ENCODE measurements at places on chromosomes 6 and 20. TPM values are rescaled to one million over a fixed set of nuclear protein-coding genes. Genes with fewer than 3 reads are reported as not detected.

- peak; percentile 50 for DNase-seq
Measured at GRCh38 chr20:60001108-60001507, 42.9 kb downstream of the CDH26 start.

GRCh38 chr20:24609757-24610156, 140.3 kb downstream of the SYNDIG1 start:
- DNase-seq: peak; percentile 45

GRCh38 chr6:139277587-139277986, 14.2 kb downstream of the TXLNB start:
- DNase-seq: no peak

The CGA gene
- total RNA-seq: not detected

All from esophagus muscularis mucosa (tissue), 4 donors.